ENCODE measurements at places on chromosomes 7 and 10. TPM values are rescaled to one million over a fixed set of nuclear protein-coding genes. Genes with fewer than 3 reads are reported as not detected.
A peak's percentile ranks its signal among the peaks of the same experiment; 100 is the strongest.

CPED1 gene
- total RNA-seq, result 26.6 TPM

- no peaks in the 10 kb centered on the region for H3K36me3 ChIP-seq
- peaks cover 2% of the 10 kb centered on the region for H3K4me1 ChIP-seq
- H3K4me3 ChIP-seq, result no peak overlapping the region
- H3K27me3 ChIP-seq, result no peaks in the 10 kb centered on the region
- DNase-seq, result no peak
- H3K27ac ChIP-seq, result no peak overlapping the region
Measured at GRCh38 chr7:80619741-80620140, 18.7 kb upstream of the CD36 start.

- H3K27ac ChIP-seq, result no peak overlapping the region
- no peaks in the 10 kb centered on the region for H3K27me3 ChIP-seq
- peak; percentile 6 for DNase-seq
- no peaks in the 10 kb centered on the region for H3K4me1 ChIP-seq
Measured at GRCh38 chr7:82740246-82740848, 296.8 kb upstream of the CACNA2D1 start.

DNA sequence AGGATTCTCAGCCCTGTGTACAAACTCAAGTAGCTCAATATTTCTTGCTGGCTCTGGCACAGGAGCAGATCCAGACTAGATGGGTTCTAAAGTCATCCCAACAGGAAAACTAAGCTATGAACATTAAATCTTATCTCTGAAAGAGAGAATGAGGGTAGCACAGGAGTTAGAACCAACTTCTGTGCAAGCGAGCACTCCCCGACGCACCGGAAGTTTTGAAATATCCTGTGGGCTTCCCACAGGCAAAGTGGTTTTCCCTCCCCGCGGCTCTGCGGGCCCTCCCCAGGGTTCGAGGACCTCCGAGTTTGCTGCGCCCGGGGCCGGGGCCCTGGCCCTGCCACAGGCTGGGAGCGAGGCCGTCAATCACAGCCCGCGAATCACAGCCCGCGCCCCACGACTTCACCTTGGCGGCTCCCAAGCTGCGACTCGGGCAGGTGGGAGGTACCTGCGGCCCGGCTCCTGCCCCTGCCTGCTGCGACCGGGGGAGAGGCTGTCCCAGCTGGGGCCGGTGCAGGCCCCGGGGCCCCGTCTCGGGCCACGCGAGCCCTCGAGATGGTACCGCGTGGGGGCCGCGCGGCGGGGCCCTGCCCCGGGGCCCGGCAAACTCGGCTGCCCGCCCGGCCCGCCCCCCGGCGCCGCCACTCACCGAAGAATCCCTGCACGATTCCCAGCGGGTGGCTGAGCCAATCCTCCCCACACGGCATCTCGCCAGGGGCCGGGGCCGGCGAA is 598 bp downstream of the MCMBP start:
- peaks cover 11% of the 10 kb centered on the region for H3K4me1 ChIP-seq
- peak; percentile 63 for DNase-seq
- peak overlapping the region; percentile 85 for H3K4me3 ChIP-seq
- H3K27ac ChIP-seq, result peak overlapping the region; percentile 60
- H3K27me3 ChIP-seq, result no peaks in the 10 kb centered on the region
- no peaks in the 10 kb centered on the region for H3K36me3 ChIP-seq

GRCh38 chr7:55073051-55073511 is 54.3 kb downstream of the EGFR start:
- peak overlapping the region; percentile 92 for H3K27ac ChIP-seq
- DNase-seq, result no peak
- no peaks in the 10 kb centered on the region for H3K27me3 ChIP-seq

All from muscle of leg (tissue), 16 donors.